ENCODE measurements at places on chromosomes 16 and 17. TPM values are rescaled to one million over a fixed set of nuclear protein-coding genes. Genes with fewer than 3 reads are reported as not detected.

Gene GSPT1
- total RNA-seq: 109 TPM

Gene CCDC102A
- 10.6 TPM for total RNA-seq

Gene TNK1
- total RNA-seq: not detected

- no peaks in the 10 kb centered on the region for H3K27me3 ChIP-seq
- peak; percentile 71 for DNase-seq
- H3K4me1 ChIP-seq: peaks cover 31% of the 10 kb centered on the region
- no peaks in the 10 kb centered on the region for H3K36me3 ChIP-seq
- H3K4me3 ChIP-seq: no peak overlapping the region
- H3K27ac ChIP-seq: peak overlapping the region; percentile 34
Measured at GRCh38 chr17:60354223-60354622, 37.7 kb downstream of the USP32 start.

GRCh38 chr16:79451196-79451816 lies 149.2 kb downstream of the MAF start:
- no peaks in the 10 kb centered on the region for H3K4me1 ChIP-seq
- H3K36me3 ChIP-seq: no peaks in the 10 kb centered on the region
- H3K27me3 ChIP-seq: no peaks in the 10 kb centered on the region
- H3K4me3 ChIP-seq: no peak overlapping the region
- no peak overlapping the region for H3K27ac ChIP-seq
- no peak for DNase-seq

Gene NPB
- total RNA-seq: under 0.01 TPM

- no peaks in the 10 kb centered on the region for H3K27me3 ChIP-seq
- H3K4me1 ChIP-seq: peaks cover 18% of the 10 kb centered on the region
- H3K36me3 ChIP-seq: peaks cover 11% of the 10 kb centered on the region
- H3K27ac ChIP-seq: no peak overlapping the region
- DNase-seq: peak; percentile 86
Measured at GRCh38 chr16:2692948-2693651, 10.8 kb downstream of the KCTD5 start.

- H3K36me3 ChIP-seq: no peaks in the 10 kb centered on the region
- no peak overlapping the region for H3K4me3 ChIP-seq
- peaks cover 16% of the 10 kb centered on the region for H3K4me1 ChIP-seq
- DNase-seq: no peak
- no peaks in the 10 kb centered on the region for H3K27me3 ChIP-seq
Measured at GRCh38 chr16:77306075-77306474, 106.9 kb downstream of the SYCE1L start.

- no peaks in the 10 kb centered on the region for H3K4me1 ChIP-seq
- no peak overlapping the region for H3K27ac ChIP-seq
- H3K36me3 ChIP-seq: no peaks in the 10 kb centered on the region
- peaks cover 32% of the 10 kb centered on the region for H3K27me3 ChIP-seq
- H3K4me3 ChIP-seq: no peak overlapping the region
- peak; percentile 69 for DNase-seq
Measured at GRCh38 chr17:66830451-66830850, 4.5 kb upstream of the CACNG5 start.

DNA sequence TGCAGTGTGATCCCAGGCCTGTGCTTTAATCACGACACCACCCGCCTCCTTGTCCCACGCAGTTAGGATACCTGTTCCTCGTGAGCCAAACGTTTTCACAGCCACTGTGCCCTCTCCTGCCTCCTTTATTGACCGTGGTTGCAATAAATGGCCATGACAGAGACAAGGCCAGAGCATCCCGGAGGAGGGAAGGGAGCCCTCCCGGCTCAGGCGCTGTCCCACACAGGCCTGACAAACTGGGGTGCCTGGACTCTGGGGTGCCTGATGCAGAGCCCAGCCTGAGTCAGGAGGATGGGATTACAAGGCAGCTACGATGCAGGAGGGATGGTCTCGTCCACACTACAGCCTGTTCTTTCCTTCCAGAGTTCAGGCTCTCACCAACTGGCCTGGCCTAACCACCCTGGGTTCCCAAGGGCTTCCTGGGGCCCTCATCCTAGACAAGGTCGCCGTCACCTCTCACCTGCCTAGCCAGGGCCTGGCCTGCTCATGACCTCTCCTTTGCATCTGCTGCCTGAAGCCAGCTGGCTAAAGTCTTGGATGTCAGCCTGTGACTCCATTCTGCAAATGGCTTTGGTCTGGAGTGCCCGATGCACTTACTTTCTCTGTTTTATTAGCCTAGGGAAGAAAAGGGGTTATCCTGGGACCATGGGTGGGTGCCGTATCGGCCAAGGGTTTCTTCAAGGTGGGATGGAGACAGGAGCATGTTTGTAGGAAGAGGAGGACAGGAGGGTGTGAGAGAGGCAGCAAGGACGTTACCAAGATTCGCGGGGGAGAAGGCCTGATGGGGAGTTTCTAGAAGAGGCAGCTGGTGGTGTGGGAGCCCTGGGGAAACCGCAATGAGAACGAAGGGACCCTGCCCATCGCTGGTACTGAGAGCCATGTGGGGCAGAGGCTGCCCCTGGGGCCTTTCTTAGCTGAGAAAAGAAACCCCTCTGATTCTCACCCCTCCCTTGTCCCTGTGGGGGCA lies 234.3 kb upstream of the TNRC6C start:
- peaks cover 33% of the 10 kb centered on the region for H3K27me3 ChIP-seq
- no peak for DNase-seq
- H3K36me3 ChIP-seq: no peaks in the 10 kb centered on the region
- H3K27ac ChIP-seq: no peak overlapping the region

GRCh38 chr16:3874794-3875692 lies 5.5 kb downstream of the CREBBP start:
- no peak overlapping the region for H3K27ac ChIP-seq
- H3K36me3 ChIP-seq: peaks cover 4% of the 10 kb centered on the region
- no peak for DNase-seq
- H3K4me1 ChIP-seq: peaks cover 54% of the 10 kb centered on the region
- no peaks in the 10 kb centered on the region for H3K27me3 ChIP-seq

Gene MGAT5B
- 0.59 TPM for total RNA-seq

- H3K27me3 ChIP-seq: no peaks in the 10 kb centered on the region
- no peak overlapping the region for H3K27ac ChIP-seq
- no peak for DNase-seq
- no peaks in the 10 kb centered on the region for H3K4me1 ChIP-seq
Measured at GRCh38 chr17:58376472-58377000, 24.5 kb upstream of the SUPT4H1 start.

DNA sequence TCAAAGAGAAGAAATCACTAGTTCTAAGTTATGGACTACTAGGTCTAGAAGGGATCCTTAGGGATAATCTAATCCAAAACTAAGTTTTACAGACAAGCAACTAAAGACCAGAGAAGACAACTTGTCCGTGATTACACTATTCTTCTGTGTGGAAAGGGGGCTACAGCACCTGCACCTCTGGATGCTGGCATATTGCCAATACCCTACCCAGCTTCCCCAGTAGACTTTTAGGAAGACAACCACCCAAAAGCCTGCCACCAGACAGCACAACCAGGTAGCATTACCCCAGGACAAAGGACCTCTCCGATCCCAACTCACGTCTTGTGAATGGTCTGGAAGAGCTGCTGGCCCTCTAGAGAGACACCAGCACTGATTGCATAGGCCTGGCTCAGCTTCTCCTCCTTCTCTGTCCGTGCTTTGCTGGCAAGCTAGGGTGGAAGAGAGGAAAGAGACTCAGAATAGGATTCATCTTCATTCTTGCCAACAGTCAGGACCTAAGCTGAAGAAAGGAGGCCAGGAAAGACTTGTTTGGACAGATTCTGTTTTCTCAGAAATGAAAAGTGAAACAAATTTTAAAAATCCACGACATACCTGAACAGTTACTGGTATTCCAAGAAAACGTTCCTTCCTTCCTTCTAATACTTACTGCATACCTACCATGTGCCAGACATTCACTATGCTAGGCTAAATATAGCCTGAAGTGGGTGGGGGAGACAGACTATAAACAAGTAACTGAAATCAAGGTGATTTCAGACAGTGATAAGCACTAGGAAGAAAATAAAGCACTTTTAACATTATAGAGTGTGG lies 25.3 kb upstream of the TMEM101 start:
- DNase-seq: peak; percentile 72
- peaks cover 24% of the 10 kb centered on the region for H3K4me1 ChIP-seq
- peak overlapping the region; percentile 13 for H3K27ac ChIP-seq
- no peaks in the 10 kb centered on the region for H3K27me3 ChIP-seq

Gene CLEC18A
- 0.29 TPM for total RNA-seq

DNA sequence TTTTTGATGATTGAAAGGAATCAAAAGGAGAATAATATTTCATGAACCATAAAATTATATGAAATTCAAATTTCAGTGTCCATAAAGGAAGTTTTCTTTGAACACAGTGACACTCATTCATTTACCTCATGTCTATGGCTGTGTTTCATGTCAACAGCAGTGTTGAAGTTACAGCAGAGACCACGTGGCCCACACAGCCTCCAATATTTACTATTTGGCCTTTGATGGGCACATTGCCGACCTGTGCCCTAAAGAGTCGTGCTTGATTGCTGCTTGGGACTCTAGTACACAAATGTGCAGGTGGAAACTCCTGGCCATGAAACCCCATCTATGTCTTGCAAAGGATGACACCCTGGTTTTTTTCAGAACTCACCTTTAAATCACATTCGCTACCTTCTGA lies 57.0 kb downstream of the CES1 start:
- no peaks in the 10 kb centered on the region for H3K4me1 ChIP-seq
- H3K27ac ChIP-seq: no peak overlapping the region
- no peak overlapping the region for H3K4me3 ChIP-seq
- no peak for DNase-seq

DNA sequence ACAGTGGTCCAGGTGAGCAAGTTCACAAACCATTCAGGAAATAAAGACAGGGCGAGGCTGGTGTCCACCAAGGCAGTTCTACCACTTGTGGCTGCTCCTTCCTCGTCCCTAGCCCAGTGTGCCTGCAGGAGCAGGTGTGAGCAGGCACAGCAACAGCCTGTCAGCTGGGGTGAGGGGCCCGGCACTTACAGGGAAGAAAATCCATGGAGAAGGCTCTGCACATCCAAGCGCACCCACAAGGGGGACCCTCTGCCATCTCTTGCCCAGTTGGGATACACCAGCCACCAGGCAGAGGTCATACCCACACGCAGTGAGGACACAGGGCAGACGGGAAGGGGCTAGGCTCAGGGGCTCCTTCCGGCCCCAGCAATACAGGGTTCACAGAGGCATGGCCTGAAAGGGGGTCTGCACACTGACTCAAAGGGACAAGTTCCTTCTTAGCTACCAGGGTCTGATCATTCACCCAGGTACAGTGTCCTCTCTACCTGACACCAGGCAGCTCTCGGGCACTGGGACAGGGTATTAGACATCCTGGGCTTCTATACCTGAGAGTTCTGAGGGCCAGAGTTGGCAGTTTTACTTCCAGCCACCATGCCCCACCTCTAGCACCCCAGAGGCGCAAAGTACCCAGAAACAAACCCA lies 27.0 kb downstream of the CDIP1 start:
- no peak overlapping the region for H3K4me3 ChIP-seq
- H3K4me1 ChIP-seq: no peaks in the 10 kb centered on the region
- no peak overlapping the region for H3K27ac ChIP-seq
- DNase-seq: peak; percentile 93
- no peaks in the 10 kb centered on the region for H3K27me3 ChIP-seq

Gene SLC25A39
- total RNA-seq: 60.1 TPM

DNA sequence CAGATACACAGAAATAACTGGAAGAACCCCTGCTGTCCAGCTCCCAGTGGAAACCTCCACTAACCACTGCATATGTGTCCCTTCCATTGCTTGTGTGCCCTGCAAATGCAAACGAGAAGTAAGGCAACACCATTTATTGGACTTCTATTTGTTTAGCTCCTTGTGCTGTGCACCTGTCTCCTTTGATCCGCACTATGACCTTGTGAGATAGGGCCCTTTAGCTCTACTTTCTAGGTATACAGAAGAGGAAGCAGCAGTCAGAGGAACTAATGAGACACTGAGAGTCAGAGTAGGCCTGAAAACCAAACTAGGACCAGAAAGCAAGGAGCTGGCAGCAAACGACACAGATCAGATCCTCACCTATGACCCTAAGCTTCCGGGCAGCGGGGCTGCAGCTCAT lies 22.4 kb downstream of the SOX9 start:
- no peak overlapping the region for H3K4me3 ChIP-seq
- no peaks in the 10 kb centered on the region for H3K36me3 ChIP-seq
- peaks cover 12% of the 10 kb centered on the region for H3K4me1 ChIP-seq
- no peak for DNase-seq
- H3K27me3 ChIP-seq: peaks cover 2% of the 10 kb centered on the region
- H3K27ac ChIP-seq: no peak overlapping the region

DNA sequence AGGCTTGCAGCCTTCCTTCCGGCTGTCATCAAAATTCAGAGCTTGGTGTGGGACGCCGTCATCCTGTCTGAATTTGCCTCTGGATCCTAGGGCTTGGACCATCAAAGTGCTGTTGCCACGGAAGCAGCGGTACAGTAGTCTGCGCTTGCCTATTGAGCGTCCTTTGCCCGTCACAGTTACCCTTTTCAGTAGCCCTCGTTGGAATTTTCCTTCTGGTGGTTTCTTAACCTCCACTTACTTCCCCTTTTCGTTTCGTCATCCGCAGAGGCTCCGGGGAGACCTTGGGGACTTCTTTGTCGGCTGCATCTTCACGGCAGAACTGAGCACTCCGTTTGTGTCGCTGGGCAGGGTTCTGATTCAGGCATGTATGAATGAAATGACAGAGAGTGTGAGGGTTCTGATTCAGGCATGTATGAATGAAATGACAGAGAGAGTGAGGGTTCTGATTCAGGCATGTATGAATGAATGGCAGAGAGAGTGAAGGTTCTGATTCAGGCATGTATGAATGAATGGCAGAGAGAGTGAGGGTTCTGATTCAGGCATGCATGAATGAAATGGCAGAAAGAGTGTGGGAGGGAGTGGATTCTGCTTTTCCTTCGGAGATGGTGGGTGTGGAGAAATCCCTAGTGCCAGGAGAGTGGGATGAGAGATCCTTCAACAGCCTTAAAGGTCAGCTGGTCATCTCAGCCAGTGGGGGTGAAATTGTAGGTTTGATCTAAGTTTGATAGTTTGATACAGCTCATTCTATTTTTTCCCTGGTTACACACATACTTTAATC lies 8.0 kb downstream of the TLCD3A start:
- peaks cover 88% of the 10 kb centered on the region for H3K36me3 ChIP-seq
- no peaks in the 10 kb centered on the region for H3K4me1 ChIP-seq
- H3K27ac ChIP-seq: no peak overlapping the region
- H3K4me3 ChIP-seq: no peak overlapping the region
- H3K27me3 ChIP-seq: no peaks in the 10 kb centered on the region

DNA sequence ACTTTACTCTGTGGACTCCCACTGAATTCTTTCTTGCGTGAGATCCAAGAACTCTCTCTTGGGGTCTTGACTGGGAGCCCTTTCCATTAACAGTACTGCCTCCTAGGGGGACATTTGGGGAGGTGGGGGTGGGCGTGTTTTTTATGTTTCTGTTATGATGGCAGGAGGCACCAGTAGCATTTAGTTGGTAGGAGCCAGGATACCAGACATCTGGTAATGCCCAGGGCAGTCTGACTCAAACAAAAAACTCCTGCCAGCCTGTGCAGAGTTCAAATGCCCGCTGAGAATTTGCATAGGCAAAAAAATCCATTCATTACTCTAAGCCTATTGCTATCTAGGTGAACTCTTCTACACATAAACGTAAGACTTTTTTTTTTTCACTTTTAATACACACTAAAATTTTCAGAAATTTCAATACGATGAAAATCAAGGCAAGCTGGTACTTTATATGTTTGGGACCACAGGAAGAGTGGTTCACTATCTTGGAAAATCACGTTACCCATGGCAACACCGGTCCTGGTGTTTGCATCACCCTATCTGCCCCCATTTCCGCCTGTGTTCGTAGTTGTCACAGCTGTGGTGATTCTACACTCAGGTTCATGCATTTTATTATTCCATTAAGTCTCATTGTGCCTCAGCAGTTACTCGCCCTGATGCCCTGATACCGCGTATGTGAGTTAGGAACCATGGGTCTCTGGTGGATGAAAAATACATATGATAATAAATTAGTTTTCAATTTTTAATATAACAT lies 121.1 kb upstream of the XYLT1 start:
- H3K4me3 ChIP-seq: peak overlapping the region; percentile 43
- H3K27ac ChIP-seq: no peak overlapping the region

GRCh38 chr16:89202422-89203215 lies 2.3 kb upstream of the SLC22A31 start:
- peaks cover 41% of the 10 kb centered on the region for H3K27me3 ChIP-seq
- no peak overlapping the region for H3K4me3 ChIP-seq
- no peak overlapping the region for H3K27ac ChIP-seq
- DNase-seq: peak; percentile 66

Data from osteoblast (primary cell).